ENCODE measurements at places on chromosomes 5 and 9.

DNA sequence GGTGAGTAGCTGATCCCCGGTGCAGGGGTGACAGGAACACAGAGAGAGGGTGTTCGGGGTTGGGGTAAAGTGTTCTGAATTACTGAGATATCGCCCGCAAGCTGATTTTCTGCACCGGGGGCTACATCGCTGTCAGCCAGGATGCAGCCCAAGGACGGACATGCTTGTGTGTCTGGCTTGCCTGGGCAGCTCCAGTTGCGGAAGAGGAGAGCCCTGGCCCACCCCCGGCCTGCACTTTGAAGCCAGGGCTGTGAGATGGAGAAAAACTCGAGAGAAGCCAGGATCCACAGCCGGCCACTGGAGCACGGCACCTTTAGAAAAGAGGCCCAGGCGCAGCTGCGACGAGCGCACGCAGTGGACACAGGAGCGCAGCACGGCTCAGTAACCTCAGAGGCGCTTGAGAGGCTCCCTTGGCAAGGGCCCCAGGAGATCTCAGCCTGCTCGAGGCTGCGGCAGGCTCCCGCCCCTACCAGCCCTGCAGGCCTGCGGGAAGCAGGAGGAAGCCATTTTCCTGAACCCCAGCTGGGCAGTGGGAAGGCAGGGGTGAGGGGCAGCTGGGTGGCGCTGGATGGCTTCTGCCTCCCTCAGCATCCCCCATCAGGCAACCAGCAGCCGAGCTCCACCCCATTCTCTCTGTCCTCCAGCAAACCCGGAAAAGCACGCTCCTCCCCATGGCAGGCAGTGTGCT is 59.2 kb downstream of the C9orf50 start:
- no peak overlapping the region for H3K4me3 ChIP-seq
- DNase-seq, result no peak
- H3K27ac ChIP-seq, result no peak overlapping the region
- peaks cover 35% of the 10 kb centered on the region for H3K27me3 ChIP-seq

GRCh38 chr9:95284162-95285080 is 33.1 kb downstream of the FANCC start:
- no peak overlapping the region for H3K27ac ChIP-seq
- H3K36me3 ChIP-seq, result no peaks in the 10 kb centered on the region
- H3K27me3 ChIP-seq, result no peaks in the 10 kb centered on the region
- H3K4me3 ChIP-seq, result no peak overlapping the region
- no peak for DNase-seq

GRCh38 chr9:111915425-111915758 is 18.8 kb downstream of the UGCG start:
- no peak for DNase-seq
- no peaks in the 10 kb centered on the region for H3K27me3 ChIP-seq
- H3K36me3 ChIP-seq, result no peaks in the 10 kb centered on the region
- H3K4me3 ChIP-seq, result no peak overlapping the region

GRCh38 chr5:169988947-169989346 is 8.7 kb upstream of the INSYN2B start:
- no peaks in the 10 kb centered on the region for H3K4me1 ChIP-seq
- H3K36me3 ChIP-seq, result no peaks in the 10 kb centered on the region
- no peaks in the 10 kb centered on the region for H3K27me3 ChIP-seq
- H3K4me3 ChIP-seq, result no peak overlapping the region

DNA sequence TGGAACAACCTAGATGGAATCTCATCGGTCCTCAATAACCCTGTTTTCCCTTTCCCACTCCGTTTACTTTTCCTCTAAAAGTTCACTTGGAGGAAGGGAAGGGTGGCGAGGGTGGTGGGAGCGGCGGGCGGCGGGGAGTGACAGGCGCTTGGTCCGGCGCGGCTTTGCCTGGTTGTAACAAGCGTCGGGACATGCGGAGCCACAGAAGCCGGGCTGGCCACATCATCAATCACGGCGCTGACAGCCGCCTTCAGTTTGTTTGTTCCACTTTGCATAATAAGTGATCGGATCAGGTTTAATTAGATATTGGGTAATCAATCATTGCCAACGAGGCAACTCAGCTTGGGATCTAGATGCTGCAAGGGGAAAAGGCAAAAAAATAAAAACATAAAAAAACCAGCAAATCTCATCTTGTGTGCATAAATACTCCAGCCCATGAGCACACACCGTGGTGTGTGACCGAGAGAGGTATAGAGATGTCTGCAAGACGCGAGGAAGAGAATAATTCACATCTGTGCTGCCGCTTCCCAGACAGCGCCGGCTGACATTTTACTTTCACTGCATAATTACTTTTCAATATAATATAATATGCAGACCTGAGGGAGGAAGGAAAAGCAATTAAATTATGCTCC is 396.2 kb upstream of the IRX4 start:
- H3K36me3 ChIP-seq, result no peaks in the 10 kb centered on the region
- no peak overlapping the region for H3K27ac ChIP-seq
- H3K4me3 ChIP-seq, result no peak overlapping the region
- H3K4me1 ChIP-seq, result no peaks in the 10 kb centered on the region
- DNase-seq, result no peak

DNA sequence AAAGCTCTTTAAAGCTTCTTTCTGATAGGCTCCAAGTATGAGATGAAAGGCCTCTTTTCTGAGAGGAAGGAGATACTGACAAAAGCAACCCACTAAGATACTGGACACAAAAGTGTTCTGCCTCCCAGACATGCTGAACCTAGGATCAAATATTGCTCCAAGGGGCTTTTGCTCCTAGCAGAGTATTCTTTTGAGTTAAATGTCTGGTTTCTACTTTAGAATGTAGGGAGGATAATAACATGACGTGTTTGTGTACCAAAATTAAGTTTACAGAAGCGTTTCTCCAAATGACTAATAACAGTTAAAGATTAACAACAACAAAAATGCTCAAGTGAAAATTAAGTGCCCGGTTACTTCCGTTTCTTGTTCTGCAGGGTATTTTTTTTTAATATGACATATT is 2293.3 kb upstream of the C9orf72 start:
- H3K27me3 ChIP-seq, result no peaks in the 10 kb centered on the region
- H3K27ac ChIP-seq, result no peak overlapping the region
- no peak for DNase-seq
- no peaks in the 10 kb centered on the region for H3K4me1 ChIP-seq
